ENCODE measurements at places on chromosomes 4 and X.

GRCh38 chr4:172819353-172819752, 349.3 kb upstream of the GALNT7 start:
- DNase-seq: no peak

DNA sequence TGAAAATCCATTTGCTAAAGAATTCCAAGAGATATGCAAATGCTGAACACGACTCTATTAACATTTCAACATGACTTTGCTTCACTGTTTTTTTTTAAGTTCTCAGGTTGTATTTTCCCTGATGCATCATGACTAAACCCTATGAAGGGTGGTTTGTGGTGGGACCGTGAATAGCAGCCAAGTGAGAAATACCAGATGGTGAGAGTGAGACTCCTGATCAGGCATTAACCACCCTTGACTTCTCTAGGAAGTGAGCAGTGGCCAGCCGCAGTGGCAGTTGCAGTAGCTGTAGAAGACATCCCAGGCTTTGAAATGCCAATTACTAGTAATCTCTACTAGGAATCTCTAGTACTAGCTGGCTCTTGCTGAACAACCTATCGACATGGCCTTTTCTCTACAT, 383.4 kb downstream of the FAM133A start:
- DNase-seq: no peak

- no peak for DNase-seq
Observed at GRCh38 chrX:132657876-132658275, 169.0 kb upstream of the MBNL3 start.

GRCh38 chr4:152586668-152587067, 50.8 kb upstream of the FBXW7 start:
- DNase-seq: no peak

DNA sequence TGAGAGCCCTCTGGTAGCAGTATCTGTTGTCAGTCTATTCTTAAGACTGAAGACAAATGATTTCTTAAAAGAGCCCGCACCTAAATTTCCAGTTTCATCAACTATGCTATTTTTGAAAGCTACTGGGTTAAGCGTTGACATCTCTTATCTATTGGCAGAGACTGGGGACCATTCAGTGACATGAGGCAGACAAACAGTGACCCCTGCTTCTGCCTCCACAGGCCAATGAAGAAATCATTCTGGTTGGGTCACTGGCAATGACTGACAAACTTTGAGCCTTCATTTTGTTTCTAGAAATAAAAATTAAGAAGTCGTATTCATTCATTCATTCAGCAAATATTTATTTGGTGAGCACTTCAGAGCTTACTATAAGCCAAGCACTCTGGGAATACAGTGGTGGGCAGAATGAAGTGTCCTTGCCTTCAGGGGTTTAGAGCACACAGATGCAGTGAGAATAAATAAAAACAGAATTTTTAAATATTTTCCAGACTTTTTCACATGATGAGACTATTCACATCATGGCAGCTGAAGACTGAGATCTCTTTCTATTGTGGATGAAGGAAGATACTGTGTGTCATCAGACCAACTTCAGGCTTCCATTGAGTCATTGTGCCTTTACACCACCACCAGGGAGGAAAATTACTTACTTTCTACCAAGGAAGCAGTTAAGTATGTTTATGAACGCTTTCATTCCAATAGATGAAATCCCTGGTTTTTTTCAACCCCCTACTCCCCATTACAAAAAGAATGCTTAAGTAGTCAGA, 36.0 kb downstream of the SORBS2 start:
- DNase-seq: no peak

DNA sequence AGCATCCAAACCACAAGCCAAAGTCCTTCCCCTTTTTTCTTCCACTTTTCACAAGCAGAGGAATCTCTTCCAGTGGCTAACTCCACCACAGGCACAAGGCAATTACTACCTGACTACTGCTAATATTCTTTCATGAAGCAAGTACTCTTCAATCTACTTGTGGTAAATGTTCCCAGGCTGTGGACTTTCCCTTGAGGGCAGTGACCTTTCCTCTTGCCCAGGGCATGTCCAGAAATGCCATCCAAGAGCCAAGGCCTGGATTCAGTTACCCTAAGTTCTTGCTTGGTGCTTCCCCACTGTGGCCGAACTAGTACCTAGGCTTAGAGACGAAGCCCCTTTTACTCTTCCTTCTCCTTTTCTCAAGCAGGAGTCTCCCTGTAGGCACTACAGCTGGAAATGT, 400.7 kb downstream of the DCAF12L2 start:
- DNase-seq: no peak

DNA sequence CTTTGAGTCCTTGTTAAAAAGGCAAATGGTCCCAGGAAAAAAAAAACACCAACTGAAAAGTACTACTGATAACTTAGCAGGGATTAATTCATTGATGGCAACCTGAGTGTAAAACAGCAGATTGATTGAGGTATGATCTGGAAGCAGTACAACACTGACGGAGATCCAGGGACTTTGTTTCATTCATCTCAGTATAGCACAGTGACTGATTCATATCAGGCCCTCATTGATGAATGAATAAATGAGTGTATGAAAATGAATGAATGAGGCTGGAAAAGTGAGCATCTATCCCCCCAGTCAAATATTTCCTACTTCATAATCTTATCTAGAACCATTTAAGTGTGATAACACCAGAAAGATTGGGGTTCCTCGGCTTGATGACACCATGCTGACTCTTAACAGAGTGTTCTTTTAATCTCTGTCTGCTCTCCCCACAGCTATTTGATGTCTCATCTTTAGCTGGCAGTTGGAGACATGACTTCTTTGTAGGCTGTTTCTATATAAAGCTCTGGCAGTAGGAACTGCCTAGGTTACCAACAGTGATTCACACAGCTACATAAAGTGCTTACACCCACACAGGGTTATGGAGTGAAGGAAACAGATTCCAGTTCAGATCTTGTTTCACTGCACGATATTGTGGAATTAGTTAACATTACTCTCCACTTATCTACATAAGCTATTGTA, 18.6 kb upstream of the RNF128 start:
- DNase-seq: no peak
